ENCODE measurements at places on chromosomes 2 and 18.

- DNase-seq = no peak
Observed at GRCh38 chr2:169286624-169287231, 75.6 kb downstream of the LRP2 start.

- DNase-seq = no peak
Observed at GRCh38 chr2:97688062-97688827, 18.7 kb downstream of the C2orf92 start.

GRCh38 chr18:75179819-75180600 lies 28.9 kb downstream of the PTGR3 start:
- no peak for DNase-seq

DNA sequence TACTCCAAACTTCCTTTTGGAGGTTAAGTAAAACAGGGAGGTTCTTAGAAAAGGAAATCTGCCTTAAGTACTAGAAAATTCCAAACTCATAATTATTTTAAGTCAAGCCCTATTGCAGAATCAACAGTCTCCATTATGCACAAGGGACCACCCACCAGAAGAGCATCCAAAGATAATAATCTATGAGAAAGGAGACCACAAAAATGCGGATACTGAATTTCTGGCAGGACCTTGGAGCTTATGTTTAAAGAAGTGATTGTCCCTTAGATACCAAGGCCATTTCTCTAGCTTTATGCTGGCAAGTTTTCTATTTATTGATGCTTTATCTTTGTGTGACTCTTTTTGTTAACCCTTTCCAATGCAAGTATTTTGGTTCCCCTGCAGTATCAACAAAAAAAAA lies 404.0 kb upstream of the MMADHC start:
- peak; percentile 26 for DNase-seq

DNA sequence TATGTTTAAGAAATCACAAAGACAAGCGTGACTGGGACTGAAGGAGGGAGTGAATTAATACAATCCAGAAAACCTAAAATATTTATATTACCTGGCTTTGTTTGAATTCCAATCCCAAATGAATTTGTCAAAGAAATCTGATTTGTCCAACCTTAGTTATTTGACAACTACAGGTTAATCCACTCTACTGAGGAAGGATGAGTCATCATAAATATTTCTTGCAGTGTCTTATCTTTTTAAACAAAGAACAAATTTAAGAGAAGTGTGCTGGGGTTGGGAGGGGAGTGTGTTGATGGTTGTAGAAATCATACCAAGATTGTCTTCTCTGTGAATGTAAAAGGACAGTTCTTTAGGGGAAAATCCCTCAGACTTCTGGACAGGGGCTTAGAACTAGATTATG lies 1106.3 kb upstream of the SLC39A10 start:
- no peak for DNase-seq

DNA sequence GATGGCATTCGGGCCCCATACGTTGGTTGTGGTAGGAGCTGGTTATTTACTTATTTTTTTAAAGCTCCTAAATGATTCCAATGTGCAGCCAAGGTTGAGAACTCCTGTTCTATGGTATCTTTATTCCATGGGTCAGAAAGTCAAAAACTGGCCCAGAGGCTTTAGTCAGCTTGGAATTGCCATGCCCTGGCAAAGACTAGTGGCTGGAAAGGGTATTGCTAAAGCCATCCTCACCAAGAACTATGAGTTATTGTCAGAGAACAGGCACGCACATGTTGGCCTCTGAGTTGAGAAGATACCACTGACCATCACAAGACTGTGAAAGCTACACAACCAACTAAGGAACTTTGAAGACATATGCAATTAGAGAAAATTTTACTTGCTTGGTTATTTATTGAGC lies 47.9 kb upstream of the ACMSD start:
- no peak for DNase-seq

DNA sequence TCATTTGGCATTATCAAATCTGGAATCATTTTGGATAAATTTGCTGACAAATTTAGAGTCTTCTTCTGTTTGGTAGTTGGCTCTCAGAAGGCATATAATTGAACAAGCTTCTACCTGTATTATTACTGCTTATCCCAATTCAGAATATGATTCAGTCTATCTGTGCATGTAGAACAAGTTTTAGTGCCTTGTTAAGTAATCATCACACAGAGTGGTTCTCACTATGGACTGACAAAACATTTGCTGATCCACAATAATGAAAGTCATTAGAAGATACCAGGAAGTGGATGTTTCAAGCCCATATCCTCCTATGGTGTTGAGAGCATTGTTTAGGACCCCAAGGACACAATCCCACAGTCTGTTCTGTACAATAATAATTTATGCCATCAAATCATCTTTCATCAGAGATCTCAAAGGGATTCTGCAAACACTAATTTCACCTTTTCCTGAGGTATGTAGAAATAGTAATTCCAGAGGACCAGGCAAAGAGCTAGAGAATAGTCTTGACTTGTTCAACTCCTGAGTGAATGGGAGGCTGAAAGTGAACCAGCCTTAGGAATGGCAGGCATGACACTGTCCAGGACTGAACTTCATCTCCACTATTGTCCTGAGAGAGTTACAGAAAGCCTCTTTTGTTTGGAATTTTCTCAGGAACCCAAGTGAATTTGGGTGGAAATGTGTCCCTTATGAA lies 29.6 kb upstream of the DSC1 start:
- DNase-seq = no peak

GRCh38 chr2:75577280-75577679 lies 16.5 kb upstream of the EVA1A start:
- DNase-seq = no peak

DNA sequence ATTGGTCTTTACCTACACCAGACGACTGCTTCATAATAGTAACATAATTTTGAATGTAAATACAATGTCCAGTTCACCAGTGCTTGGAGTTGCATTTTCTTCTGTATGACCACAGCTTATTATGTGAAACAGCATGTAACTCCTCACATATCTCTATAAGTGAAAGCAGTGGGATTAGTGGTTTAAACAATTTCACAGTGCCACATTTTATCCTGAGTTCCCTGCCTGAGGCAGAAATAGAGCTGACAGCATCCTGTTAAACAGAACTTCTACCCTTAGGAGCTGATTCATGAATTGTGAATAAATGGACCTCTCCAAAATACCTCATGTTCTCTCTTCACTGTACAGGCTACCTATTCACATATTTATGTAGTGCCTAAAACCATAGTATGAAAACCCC lies 542.3 kb upstream of the VWC2L start:
- DNase-seq = no peak

GRCh38 chr18:35028536-35028935 lies 12.7 kb upstream of the MAPRE2 start:
- DNase-seq = no peak

DNA sequence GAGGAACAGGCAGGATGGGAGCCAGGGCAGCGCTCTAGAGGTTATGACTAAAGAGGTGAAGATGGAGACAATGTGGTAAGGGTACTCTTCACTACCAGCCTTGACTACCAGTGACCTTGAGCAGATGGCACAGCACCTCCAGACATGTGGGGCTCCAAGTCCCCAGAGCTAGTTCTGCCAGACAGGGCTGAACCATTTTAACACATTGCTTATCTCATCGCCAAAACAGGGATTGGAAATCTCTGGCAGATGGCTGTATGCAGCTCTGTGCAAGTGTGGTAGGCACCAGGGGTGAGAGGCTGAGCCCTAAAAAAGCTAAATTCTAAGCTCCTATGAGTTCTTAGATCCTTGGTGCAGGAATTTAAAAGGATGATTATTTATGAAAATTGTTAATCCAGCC lies 41.3 kb downstream of the FSHR start:
- no peak for DNase-seq

- DNase-seq = peak; percentile 24
Observed at GRCh38 chr2:116719836-116720235, 1094.7 kb upstream of the DDX18 start.

DNA sequence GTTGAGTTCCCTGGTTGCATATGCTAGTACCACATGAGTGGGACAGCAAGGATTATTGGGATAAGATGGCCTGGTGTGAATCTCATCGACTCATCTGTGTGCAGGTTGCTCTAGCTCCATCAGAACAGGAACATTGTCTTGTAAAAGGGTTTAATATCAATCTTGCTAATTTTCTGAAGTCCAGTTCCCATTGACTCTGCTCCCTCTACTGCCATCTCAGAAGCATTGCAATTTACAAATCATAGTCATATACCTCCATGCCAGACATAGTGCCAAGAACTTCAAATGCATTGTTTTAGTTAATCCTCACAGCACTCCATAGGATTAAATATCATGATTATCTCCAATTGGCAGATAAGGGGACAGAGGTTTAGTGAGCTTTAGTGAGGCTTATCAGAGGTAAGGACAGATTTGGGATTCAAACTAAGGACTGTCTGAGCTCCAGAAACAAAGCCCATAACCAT lies 4.8 kb upstream of the STAT4 start:
- peak; percentile 81 for DNase-seq

DNA sequence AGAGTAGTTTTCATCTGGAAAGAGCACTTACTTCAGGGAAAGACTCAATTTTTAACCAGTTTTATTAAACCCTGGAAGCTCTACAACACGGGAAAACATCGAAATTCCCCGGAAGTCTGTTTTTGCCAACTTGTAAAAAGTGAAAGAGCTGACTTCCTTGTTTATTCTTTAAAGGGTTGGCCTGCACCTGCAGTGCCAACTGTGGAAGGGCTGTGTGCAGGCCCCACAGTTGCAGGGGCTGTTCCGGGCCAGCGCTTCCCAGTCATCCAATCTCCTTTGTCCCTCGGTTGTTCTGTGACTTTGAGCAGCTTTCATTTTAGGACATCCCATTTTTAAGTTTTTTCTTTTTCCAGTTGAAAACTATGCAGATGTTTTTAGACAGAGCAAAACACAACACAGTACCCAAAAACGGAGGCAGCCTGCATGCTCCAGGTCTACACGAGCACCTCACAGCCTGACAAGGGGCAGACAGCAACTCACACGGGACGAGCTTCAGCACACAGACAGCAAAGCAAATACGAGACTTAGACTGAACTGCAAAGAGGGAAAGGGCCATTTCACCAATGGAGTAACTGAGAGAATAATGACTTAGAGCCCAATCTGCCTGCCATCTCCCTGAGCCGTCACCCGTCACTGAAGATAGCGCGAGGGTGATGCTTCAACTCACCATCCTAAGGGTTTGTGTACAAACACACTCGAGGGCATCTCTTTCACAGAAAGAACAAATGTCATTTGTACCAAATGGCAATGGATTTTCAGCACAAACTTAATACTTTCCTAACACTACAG lies 70.6 kb downstream of the EMILIN2 start:
- no peak for DNase-seq

GRCh38 chr18:26574958-26575864 lies 26.9 kb upstream of the KCTD1 start:
- peak; percentile 52 for DNase-seq

DNA sequence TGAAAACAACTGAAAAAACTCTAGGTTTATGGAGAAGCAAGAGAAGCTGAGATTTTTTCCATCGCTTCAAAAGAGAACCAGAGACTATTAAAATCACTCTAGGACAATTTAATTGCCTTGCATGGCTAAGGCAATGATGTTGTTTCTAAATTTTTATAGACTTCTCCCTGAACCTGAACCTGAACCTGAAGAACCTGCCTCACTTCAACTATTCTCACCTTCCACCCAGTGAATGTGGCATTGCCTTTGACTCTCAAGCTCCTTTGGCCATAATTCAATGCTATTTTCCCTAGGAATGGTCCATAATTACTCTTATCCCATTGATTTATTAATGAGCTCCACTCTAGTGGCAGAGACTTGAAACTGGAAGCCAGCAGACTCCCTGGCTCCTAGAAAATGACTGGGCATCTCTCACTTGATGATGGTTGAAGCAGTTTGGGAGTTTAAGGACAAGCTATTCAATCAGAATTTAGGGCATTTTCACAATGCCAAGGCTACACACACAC lies 303.8 kb upstream of the UBE2E3 start:
- no peak for DNase-seq

DNA sequence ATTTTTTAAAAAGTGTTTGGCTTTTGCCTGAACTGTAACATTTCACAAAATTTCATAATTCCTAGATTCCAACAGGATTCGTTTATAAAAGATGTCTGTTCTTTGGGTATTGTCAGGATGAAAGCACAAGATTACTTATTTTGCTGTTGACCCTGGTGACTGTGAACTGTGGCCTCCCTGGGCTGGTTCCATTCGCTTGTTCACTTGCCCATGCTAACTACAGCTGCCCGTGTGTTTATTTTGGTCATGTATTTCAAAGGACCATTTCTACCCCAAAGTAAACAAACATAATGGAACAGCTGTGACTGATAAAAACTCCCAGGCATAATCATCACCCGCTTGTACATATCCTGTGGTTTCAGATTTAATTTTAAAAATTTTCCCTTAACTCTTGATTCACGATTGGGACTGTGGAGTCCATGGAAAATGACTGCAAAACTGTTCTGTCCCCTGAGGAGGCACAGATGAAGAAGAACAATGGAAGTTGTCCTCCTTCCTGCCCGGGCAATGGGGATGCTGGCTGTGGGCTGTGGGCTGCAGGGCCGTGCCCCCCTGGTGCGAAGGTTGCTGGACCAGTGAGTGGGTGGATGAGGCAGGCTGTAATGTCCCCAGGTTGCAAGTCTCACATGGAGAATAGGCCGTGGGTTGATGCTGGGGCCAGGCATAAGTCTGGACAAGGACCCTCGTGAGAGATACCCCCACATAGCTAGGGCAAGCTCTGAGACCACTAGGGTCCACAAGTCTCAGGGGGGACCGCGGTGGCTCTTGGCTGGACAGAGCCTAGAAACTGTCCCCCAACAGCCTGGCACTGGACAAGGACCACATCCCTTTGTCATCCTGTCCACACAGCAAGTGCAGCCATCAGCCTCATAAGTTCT lies 28.9 kb upstream of the HDAC4 start:
- no peak for DNase-seq

DNA sequence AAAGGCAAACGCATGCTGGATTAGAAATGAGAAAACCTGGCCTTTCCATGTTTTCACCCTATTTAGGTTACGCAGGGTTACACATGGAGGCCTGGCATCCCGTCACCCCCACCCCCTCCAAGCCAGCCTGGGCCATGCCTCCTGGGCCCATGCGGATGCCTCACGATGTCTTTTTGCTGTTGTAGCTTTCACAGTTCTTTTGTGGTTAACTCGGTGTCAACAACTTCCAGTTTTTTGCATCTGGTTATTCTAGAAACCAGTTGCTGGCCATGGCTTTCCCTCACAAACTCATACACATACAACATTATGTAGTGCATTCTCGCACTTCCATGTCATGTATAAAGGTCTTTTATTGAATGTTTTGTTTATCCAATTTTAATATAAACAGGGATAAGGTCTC lies 204.9 kb upstream of the PXDN start:
- DNase-seq = no peak

GRCh38 chr2:119455066-119455718 lies 23.5 kb downstream of the TMEM37 start:
- peak; percentile 81 for DNase-seq

DNA sequence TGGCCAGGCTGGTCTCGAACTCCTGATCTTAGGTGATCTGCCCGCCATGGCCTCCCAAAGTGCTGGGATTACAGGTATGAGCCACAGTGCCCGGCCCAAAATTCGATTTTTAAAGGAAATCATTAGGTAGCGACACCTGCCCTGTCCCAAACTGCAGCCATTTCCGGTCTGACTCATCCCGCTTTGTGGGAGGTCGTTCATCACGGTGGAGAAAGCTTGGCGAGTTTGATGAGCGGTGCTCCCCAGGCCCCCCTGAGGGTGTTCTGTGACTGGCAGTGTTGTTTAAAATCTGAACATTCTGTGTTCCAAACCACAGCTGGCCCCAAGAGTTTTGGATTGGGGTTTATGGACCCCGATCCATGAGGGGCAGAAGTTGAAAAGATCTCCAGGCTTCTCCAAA lies 53.0 kb upstream of the GLI2 start:
- DNase-seq = no peak

- peak; percentile 95 for DNase-seq
Observed at GRCh38 chr18:32920796-32921787, 148.3 kb upstream of the KLHL14 start.

GRCh38 chr2:235377176-235377575 lies 116.7 kb upstream of the AGAP1 start:
- DNase-seq = no peak
